ENCODE measurements at places on chromosomes 7 and 10.

DNA sequence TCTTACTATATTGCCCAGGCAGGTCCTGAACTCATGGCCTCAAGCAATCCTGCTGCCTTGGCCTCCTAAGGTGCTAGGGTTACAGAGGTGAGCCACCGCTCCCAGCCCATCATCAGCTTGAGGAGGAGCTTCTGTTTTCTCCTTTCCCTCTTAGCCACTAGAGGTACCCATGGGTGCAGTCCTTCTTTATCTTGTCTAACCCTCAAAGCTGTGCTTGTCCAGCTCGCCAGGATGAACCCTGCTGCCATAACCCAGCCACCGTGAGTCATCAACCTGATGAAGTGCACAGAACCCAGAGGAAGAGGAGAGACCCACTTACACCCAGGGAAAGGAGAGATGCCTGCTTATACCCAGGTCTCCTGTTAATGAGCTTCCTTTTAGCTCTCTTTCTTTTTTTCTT is 133.4 kb downstream of the CUL2 start:
- DNase-seq: no peak

GRCh38 chr10:10915215-10915614 is 102.5 kb upstream of the CELF2 start:
- no peak for DNase-seq

- DNase-seq: no peak
These were observed 213.0 kb downstream of the BUB3 start for GRCh38 chr10:123367195-123367594.

GRCh38 chr10:90062786-90063185 is 361.4 kb downstream of the KIF20B start:
- no peak for DNase-seq

GRCh38 chr7:45606931-45607330 is 32.8 kb downstream of the ADCY1 start:
- DNase-seq: no peak

DNA sequence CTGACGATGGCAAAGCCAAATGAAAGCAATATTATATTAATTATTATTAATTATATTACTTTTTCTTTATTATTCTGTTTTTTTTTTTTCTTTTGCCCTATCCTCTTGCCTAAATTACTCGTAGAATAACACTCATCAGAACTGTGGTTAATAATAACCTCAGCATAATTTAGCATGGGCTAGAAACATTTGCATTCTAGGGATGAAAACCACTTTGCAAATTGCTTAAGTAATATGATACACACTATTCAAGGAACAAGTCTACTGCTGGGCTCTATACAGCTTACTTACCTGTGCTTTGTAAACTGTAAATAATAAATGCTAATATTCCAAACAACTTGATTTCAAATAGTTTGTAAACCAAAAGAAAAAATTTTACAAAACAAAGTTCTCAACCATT is 375.8 kb downstream of the HGF start:
- DNase-seq: no peak

- no peak for DNase-seq
These were observed 368.9 kb downstream of the KCNMA1 start for GRCh38 chr10:77268721-77269120.

DNA sequence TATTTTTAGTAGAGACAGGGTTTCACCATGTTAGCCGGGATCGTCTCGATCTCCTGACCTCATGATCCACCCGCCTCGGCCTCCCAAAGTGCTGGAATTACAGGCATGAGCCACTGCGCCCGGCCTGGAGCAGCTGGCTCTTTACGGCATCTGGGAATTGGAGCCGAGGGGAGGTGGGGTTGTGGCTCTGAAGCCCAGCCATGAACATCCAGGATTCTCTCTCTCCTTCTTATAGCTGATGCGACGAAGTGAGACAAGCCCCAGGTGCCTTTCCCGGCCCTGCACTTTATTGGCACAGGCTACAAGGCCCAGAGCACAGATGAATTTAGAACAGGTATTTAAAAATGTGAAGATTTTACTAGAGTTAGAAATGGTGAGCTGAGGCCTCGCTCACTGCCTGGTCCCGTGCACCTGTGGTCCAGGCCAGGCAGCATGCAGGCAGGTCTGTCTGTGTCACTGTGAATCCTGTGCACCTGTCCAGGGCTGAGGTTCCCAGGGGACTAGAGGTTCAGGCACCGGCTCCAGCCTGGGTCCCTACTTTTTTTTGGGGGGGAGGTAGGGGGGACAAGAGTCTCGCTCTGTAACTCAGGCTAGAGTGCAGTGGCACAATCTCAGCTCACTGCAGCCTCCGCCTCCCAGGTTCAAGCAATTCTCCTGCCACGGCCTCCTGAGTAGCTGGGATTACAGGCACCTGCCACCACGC is 379.7 kb upstream of the FOXK1 start:
- DNase-seq: no peak

GRCh38 chr10:69716711-69717560 is 84.8 kb upstream of the COL13A1 start:
- no peak for DNase-seq

DNA sequence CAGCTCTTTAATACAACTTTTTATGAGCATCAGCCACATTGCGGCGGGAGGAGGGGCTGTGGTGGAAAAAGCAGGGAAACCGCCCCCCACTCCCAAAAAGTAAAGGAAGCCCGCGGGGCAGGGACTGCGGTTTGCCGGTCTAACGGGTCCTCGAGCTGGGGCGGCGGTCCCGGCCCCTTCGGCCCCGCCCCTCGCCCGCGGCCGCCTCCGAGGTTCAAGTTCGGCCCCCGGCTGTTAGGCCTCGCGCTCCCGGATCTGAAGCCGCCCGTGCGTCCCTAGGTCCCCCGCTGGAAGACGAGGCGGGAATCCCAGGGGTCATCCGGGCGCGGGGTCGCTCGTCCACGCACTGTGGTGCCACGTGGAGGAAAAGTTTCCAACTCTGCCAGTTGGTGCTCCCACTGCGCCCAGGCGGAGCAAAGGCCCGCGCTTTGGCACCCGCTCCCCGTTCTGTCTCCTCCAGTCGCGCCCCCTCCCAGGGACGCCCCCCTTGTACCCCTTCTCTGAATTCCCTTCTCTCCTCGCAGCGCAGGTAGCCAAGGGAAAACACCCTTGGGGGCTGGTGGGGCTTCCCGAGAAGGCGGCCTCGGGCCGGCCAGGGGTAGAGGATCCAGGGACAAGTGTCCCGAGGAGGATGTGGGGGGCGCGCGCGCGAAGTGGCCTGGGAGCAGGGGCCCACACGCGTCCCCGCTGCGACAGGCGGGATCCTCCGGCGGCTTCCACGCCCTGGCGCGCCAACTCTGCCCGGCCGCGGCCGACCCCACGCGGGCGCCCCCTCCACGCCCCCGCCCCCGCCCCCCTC is 798 bp upstream of the AUTS2 start:
- DNase-seq: no peak

DNA sequence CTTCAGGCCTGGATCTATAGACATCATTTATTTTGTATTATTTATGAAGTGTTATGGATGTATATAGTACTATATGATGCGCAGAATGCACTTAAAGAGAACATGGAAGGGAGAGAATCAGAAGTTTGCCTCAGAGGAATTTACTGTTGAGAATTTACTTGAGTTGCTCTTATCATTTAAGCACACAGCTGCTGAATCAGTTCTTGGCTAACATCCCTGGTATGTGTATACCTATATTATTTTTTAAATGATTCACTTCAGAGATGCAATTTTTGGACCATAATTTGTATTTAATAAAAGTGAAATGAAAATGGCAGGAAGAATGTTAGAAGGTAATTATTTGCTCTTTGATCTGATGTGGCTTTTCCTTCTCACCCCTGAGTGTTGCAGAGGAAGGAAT is 191.6 kb downstream of the BICC1 start:
- no peak for DNase-seq

GRCh38 chr10:130927157-130927556 is 384.4 kb downstream of the TCERG1L start:
- DNase-seq: no peak

- DNase-seq: no peak
These were observed 35.1 kb downstream of the FHIP2A start for GRCh38 chr10:114856544-114857287.

GRCh38 chr7:118755067-118755625 is 530.6 kb downstream of the ANKRD7 start:
- no peak for DNase-seq

GRCh38 chr7:83119494-83119893 is 43.2 kb downstream of the PCLO start:
- DNase-seq: no peak

- no peak for DNase-seq
These were observed 96.0 kb downstream of the MYL10 start for GRCh38 chr7:101533103-101533465.

DNA sequence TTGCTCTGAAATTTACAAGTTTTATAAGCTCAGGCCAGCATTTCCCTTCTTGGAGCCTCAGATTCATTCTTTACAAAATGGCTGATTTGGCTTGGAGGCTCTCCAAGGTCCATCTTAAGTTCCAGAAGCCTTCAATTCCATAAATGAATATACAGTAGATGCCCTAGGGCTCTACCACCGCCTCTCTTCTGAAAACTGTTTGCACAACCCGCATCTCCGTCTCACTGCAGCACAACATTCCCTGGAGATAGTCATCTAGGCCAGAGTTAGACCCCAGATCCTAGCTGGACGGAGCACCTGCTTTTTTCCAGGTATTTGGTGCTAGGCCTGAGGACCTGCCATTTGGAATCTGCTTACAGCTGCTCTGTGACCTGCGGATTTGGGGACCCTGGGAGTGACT is 50.5 kb upstream of the NRP1 start:
- DNase-seq: no peak

GRCh38 chr10:6674291-6674690 is 94.2 kb upstream of the PRKCQ start:
- no peak for DNase-seq

DNA sequence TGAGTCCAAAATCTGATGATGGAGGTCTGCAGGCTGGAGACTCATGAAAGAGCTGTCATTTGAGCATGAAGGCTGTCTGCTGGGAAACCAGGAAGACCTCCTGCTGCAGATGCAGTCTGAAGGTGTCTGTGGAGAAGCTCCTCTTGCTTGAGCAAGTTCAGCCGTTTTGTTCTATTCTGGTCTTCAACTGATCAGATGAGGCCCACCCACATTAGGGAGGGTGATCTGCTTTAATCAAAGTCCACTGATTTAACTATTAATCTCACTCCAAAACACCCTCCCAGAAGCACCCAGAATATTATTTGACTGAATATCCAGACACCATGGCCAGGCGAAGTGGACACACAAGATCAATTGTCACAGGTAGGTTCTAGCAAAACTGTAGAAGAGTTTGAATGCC is 116.5 kb downstream of the GATA3 start:
- DNase-seq: no peak

- no peak for DNase-seq
These were observed 7.0 kb downstream of the NAPEPLD start for GRCh38 chr7:103141753-103142404.

GRCh38 chr10:123726836-123727235 is 60.7 kb downstream of the GPR26 start:
- DNase-seq: no peak

- no peak for DNase-seq
These were observed 192.3 kb upstream of the AOAH start for GRCh38 chr7:36916619-36917018.

DNA sequence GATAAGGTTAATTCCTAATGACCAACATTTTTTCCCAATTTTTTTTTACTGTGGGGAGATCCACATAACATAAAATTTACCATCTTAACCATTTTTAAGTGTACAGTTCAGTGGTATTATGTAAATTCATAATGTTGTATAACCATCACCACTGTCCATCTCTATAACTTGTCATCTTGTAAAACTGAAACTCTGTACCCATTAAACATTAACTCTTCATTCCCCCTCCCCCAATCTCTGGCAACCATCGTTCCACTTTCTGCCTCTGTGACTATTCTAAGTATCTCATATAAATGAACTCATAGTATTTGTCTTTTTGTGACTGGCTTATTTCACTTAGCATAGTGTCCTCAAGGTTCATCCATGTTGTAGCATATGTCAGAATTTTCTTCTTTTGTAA is 46.0 kb upstream of the HPS1 start:
- DNase-seq: no peak

DNA sequence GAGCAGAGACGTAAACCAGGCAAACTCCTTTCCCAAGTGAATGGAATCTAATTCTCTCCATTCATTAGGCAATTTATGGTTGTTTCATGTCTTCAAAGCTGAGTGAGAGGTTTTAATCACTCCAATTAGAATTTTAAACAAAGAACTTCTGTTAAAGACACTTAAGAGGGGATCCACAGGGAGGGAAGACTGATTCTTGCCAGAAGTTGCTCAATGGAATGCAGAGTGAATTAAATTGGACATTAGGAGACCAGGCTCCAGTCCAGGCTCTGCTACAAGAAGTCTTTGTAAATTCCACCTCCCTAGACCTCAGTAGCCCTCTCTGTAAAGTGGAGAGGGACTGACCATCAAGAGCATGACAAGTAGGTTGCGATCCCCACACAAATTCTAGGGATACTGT is 130.7 kb upstream of the TMEM72 start:
- no peak for DNase-seq

DNA sequence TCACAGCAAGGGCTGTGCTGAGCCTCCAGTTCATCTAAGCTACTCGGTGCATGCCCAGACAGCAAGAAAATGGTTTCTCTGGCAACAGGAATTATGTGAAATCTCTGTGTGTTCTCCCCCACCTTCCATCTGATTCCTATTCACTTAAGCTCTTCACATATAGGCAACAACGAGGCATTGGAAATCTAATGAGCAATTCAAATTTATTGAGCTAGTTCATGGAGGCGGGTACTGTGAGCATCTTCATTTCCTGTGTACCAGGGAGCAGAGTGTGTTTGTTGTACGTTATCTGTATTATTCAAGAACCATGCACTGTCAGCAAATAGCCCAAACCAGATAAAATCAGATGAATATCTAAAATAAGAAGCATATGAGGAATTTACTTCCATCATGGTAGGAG is 739.1 kb downstream of the MAGI2 start:
- DNase-seq: no peak

DNA sequence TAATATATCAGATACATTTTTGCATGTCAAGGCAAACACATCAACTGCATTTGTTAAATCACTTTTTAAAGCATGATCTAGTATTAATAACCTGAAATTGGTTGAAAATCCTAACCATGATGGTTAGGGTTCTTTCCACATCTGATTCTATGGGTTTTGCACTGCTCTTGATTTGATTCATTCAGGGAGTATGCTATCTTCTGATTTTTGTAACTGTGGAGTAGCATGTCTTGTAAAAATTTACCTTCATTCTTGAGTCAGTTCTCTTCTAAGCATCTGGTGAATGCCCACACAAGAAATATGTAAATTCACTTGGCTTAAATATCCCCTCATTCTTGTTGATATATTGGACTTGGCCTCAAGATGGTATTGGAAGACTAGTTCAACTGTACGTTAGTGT is 178.7 kb downstream of the KLF6 start:
- no peak for DNase-seq
